ENCODE measurements at places on chromosomes 1 and 21.
A peak's percentile ranks its signal among the peaks of the same experiment; 100 is the strongest.

GRCh38 chr1:245211035-245211749 lies 56.4 kb downstream of the KIF26B start:
- DNase-seq: no peak

DNA sequence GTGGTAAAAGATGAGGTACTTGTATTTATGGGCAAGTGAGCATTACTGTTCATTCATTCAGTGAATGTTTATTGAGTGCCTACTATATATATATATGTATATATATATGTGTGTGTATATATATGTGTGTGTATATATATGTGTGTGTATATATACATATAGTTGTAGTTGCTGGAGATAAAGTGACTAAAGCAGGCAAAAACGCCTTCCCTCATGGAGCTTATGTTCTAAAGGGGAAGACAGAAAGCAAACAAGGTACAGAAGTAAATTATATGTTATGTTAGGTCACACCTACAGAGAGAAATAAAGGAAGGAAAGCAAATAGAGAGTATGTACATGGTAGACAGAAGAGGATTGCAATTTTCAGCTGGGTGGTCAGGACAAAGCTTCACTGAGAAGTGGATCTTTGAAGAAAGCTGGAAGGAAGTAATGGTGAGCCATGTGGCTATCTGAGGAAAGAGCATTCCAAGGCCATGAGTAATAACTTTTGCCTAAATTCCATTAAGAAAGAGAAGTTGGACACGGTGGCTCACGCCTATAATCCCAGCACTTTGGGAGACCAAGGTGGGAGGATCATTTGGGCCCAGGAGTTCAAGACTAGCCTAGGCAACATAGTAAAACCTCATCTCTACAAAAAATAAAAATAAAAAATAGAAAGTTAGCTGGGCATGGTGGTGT lies 33.5 kb upstream of the KLF17 start:
- peak; percentile 46 for DNase-seq

- peak; percentile 47 for DNase-seq
Observed at GRCh38 chr1:241592273-241592958, 47.8 kb downstream of the CHML start.

GRCh38 chr1:53073868-53074311 lies 11.9 kb downstream of the PODN start:
- DNase-seq: no peak

- DNase-seq: no peak
Observed at GRCh38 chr21:32726839-32727686, 750 bp downstream of the SYNJ1 start.

DNA sequence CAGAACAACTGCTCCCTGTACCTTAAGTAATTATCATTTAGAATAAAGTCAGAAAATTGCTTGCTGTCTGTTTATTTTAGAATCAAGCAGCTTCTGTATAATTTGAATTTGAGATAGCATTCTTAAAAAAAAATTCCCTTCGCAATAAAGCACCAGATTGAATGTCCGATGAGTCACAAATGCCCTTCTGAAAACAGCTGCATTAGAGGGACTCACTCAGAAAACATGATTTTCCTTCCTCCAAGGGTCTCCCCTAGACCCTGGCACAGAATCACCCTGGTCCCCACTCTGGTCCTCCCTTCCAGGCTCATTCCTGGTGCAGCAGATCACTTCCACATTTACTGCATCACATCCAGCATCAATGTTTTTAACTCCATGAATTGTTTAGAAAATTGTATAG lies 471.1 kb upstream of the VAMP3 start:
- no peak for DNase-seq

DNA sequence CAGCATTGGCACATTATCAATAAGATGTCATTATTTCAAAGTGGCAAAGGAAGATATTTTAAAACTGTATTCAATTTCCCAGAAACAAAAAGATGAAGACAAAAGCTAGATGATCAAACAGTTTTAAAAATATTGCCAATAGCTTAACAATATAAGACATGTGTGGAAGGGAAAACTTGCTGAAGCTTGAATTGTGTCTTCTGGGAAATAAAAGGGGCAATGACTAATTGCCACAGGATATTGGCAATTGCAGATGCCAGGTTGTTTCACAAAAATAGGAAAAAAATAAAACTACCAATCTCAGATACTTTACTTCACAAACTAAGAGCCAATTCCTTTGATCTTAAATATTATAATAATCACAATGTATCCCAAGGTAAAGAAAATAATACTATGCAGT lies 679.8 kb upstream of the ADAMTS5 start:
- DNase-seq: no peak

DNA sequence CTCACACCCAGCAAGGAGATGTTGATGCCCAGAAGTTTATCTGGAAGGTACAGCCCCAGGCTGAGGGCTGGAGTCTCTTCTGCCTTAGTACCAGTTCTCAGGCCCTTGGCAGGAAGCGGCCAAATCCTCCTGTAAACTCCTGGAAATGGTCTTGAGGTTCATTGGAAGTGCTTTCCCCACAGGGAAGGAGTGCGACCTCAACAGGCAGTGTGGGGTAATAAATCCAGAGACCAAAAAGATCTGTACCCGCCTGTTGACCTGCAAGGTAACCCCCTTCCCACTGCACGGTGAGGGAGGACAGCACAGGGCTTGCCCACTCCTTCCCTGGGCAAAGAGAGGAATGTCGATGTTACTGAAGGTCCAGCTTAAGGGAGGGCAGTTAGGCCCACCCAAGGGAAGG lies 4.5 kb downstream of the ATXN7L2 start:
- DNase-seq: no peak
